Stimulated activated CD4-positive, alpha-beta T cell treated with anti-CD3 and anti-CD28 coated beads, Interleukin-12 subunit alpha, Interleukin-12 subunit beta, amount 100 ng/mL, for 24 hours (primary cell): ENCODE measurements at places on chromosomes 3 and 15.

GRCh38 chr3:186004209-186004608 is 66.4 kb upstream of the TRA2B start:
- no peak for DNase-seq

DNA sequence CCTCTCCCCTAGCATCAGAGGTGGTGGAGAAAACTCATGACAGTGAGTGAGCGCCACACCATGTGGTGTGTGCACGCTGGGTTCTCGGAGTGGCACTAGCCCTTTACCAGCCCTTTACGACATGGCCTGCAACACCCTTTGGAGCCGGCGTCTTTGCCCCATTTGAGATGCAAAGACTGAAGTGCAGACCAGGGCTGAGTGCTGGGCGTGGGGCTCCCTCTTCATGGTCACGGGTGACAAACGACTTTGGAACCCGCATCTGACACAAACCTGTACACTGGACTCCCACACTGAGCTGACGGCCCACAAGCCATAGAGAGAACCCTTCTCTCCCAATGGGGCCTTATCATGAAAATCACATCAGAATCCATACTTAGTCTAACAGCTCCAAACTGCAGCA is 76.8 kb upstream of the ALDH1L1 start:
- no peak for DNase-seq

DNA sequence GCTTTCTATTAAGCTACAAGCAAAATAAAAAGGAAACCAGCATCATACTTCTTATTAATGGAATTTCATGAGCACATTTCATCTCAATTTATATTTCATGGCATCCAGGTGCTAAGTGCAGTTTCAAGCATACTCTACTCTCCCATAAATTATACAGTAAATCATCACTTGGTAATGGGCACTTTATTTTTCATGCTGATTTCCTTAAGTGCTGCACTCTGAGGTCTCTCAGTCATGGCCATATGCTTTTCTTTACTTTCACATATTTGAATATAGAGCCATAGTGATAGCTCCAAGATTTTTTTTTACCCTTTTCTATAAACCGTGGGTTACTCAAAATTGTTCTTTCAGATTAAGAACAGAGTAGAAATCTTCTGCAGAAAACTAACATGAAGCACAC is 1505.7 kb upstream of the CADM2 start:
- DNase-seq: no peak

DNA sequence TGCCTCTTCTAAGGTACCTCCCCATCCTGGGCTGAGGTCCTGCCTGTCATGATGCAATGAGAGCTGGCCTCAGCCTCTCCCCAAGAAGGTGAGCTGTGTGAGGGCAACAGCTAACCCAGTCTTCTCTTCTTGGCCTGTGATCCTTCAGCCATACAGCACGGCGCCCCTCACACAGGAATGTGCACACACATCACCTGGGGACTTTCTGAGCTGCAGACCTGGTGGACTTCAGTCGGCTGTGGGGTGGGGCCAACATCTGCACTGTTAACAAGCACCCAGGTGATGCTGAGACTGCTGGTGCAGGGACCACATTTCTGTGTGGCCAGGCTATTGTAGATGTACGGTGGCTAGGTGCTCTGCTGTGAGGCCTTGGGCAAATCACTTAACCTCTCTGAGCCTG is 14.5 kb downstream of the HCN4 start:
- no peak for DNase-seq

DNA sequence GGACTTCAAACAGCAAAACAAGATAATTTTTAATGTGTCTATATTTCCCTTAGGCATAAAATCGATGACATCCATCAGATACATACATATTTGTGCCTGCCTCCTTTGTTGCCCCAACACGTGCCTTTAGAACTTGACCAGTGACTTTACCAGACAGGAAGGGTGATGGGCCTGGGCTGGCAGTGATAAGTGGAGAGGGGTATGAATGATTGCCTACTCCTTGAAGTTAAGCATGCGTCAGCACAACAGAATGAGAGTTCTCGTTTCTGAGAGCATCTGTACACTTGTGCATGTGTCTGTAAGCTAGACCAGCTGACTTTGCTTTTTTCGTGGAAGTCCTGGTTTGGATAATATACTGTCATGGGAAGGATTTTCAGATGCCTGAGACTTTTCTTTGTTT is 54.9 kb upstream of the COL6A6 start:
- no peak for DNase-seq

- no peak for DNase-seq
Measured at GRCh38 chr3:195921334-195921791, 13.0 kb upstream of the TNK2 start.

GRCh38 chr3:136171097-136171542 is 25.0 kb downstream of the MSL2 start:
- no peak for DNase-seq
